ENCODE measurements at places on chromosomes 16 and 17.

DNA sequence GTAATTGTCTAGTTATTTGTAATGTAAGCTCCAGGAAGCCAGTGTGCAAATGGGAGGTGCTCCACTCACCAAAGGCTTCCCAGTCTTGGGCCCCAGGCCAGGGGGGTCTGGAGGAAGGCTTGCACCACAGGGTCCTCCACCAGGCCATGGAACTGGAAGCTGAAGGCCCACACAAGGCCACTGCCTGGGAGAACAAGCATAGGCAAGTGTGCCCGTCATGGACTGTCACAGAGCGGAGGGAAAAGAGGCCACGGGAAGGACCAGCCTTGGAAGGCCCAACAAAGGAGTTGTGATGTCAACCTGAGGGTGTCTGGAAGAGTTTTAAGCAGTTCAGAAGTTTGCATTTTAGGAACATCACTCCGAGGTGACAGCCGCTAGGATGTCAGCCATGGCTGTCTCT, 3.0 kb upstream of the SRRM2 start:
- no peak for DNase-seq

DNA sequence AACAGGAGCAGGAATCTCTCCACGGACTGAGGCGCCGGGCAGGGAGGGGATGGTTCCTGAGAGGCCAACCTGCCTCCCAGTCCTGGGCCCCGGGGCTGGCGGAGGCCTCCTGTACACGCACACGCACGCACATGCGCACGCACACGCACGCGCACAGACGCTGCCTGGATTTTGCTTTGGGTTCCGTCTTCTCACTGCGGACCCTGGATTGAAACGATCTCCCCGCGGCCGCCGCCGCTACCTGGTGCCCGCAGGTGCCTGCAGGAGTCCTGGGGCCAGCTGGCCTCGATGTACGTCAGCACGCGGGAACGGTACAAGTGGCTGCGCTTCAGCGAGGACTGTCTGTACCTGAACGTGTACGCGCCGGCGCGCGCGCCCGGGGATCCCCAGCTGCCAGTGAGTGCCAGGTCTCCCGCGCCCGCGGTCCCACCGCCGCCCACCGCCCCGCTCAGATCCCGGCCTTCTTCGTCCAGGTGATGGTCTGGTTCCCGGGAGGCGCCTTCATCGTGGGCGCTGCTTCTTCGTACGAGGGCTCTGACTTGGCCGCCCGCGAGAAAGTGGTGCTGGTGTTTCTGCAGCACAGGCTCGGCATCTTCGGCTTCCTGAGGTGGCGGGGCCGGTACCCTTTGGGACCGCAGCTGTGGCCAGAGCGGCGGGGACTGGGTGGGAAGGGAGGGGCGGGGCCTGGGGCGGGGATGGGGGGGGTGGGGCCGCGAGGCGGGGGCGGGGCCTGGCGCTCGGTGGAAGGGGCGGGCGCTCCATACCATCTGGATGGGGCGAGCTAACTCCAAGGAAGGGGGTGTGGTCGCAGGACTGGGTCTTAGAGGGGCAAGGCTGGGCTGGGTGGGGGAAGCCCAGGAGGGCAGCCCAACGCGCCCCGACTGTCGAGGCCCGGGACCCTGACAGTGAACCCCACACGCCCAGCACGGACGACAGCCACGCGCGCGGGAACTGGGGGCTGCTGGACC, 12.3 kb downstream of the CES4A start:
- DNase-seq, result peak; percentile 22

GRCh38 chr17:42459801-42460281, 1.2 kb downstream of the ATP6V0A1 start:
- no peak for DNase-seq

GRCh38 chr17:79244665-79245064, 170.0 kb downstream of the ENGASE start:
- DNase-seq, result no peak

DNA sequence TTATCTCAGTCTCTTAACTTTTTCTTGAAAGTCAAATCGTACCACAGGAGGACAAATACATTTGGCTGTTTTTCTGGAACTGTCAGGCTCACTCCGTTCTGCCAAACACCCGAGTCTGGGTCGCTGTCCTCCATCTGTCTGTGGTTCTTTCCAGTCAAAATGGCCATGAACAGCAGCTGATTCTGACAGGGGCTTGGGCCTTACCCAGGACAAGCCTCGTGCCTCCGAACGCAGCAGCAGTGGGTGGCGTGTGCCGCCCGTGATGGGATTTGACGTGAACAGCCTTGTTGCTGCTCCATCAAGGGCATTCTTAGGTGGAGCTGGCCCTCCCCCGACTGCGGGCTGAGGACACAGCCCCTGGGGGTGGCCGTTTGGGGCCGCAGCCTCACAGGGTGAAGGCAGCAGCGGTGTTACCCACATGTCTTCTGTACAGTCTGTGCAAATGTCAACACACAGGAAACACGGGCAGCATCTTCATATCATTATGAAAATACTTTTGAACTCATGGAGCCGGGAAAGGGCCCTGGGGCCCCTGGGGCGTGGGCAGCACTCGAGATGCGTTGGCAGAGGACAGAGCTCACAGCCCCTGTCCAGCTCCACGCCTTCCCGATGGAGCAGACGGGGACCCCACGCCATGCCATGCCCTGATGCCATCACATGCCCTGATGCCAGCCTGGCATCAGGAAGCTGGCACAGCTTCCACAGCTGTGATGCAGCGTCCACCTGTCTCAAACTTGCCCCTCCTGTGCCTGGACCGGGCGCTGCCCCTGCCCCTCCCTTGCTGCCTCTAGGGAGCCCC, 8.6 kb upstream of the ACSF3 start:
- DNase-seq, result no peak

GRCh38 chr17:42251115-42251514, 25.1 kb downstream of the STAT5B start:
- no peak for DNase-seq

- peak; percentile 38 for DNase-seq
Observed at GRCh38 chr16:22318690-22319358, 21.6 kb downstream of the POLR3E start.

DNA sequence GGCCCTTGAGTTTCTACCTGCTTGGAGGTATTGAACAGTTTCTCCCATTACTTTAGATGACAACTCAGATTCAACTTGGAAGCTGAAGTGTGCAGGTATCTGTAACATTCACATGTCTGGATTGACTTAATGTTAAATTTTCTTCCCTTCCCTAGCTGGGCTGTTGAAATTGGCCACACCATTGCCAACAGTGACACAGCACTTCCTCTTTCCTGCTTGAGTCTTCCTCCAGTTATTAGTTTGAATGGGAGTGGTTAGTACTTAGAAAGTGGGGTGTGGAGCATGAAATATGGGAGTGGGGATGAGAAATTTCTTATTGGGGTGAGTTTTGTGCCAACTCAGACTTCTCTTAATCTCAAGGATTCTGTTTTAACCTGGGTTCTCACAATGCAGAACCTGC, 454.9 kb downstream of the KCNJ2 start:
- no peak for DNase-seq

DNA sequence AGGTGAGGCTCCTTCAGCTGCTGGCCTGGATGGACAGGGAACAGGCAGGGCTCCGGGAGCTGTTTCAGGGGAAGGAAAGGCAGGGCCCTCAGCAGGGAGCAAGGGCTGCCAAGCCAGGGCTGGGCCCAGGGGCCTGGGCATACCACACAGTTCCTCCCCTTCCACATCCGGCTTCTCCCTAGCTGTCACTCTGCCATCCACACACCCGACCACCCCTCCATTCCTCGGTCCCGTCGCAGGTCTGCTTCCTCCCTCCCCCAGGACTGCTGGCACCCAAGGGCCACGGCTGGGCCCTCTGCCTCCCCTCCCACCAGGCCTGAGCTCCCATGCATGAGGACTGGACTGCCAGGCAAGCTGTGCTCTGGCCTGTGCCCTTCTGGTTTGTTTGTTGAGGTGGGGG, 24.0 kb downstream of the CDIP1 start:
- no peak for DNase-seq

DNA sequence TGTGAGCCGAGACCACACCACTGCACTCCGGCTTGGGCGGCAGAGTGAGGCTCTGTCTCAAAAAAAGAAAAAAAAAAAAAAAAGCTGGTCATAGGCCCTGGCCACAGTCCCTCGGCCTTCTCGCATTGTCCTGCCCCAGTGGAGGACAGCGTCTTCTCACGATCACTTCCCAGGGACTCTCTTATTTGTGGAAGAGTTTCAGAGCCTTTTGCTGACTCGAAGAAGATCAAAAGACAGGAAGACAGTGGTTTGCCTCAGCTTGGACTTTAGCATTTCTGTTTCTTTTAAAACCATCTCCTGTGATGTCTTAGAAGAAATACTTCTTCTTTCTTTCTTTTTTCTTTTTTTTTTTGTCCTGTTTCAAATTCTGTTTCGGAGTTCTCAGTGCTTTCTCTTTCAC, 210.0 kb downstream of the FTO start:
- DNase-seq, result no peak

- DNase-seq, result no peak
Observed at GRCh38 chr17:43758086-43758485, 505 bp downstream of the SOST start.

- DNase-seq, result no peak
Observed at GRCh38 chr16:11692171-11692570, 23.9 kb downstream of the SNN start.

DNA sequence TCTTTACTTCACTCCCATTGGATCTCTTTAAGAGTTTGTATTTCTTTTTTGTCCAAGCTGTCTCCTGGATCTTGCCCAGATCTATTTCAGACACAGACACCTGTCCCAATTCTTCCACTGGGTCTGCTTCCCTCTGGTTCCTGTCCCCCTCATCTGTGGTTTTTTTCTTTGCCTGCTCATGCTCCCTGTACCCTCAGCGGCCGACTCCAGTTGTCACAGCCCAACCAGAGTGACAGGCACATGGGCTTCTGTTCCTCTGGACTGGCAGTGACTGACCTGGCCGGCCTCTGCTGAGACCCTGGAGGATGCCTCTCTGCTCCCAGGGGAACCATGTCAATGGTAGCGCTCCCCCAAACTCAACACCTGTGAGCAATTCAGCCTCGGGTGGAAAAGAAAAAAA, 142.6 kb downstream of the WSCD1 start:
- DNase-seq, result no peak

DNA sequence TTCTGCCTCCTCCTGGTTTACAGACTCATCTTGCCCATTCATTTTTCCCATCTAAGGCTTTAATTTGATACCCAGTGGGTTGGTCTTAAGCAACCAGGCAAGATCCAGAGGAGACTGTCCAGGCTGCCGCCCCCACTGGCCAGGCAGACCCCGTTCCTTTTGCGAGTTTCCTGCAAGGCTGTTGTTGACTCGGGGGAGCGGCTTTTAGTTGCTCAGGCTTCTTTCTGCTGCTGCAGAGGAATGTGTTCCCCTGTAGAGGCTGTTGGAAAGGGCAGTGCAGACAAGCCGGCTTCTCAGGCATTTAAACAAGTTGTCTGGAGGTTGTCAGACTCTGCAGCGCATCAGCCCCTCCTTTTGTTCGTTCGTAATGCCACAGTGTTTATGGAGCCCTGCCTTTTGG, 231.2 kb downstream of the PRKCA start:
- DNase-seq, result no peak

- no peak for DNase-seq
Observed at GRCh38 chr17:81207610-81208581, 14.9 kb downstream of the CEP131 start.

GRCh38 chr16:84341528-84342295, 26.6 kb upstream of the ATP2C2 start:
- no peak for DNase-seq

GRCh38 chr17:40373324-40373723, 8.8 kb upstream of the GJD3 start:
- DNase-seq, result no peak

- no peak for DNase-seq
Observed at GRCh38 chr17:9810100-9810949, 11.6 kb downstream of the GSG1L2 start.

DNA sequence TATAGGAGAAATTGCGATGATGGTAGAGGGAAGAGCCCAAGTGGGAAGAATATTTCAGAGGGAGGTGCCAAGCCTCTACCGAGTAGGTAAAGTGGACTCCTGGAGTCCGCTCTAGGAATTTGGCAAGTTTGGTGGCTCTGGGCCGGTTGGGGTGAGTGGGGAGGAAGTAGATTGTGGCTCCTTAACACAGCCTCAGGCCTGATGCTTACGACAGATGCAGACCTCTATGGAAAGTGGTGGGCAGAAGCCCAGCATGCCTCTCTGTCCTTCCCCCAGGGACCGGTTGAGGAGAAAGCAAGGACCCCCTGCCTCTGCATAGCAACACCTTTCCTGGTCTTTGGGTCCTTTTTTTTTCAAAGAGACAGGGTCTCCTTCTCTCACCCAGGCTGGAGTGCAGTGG, 55.9 kb upstream of the SIAH1 start:
- no peak for DNase-seq

GRCh38 chr17:17852930-17853329, 16.1 kb upstream of the SREBF1 start:
- no peak for DNase-seq

GRCh38 chr17:28279411-28279810, 39.6 kb upstream of the TMEM97 start:
- DNase-seq, result no peak

- no peak for DNase-seq
Observed at GRCh38 chr16:50265260-50265659, 1.1 kb upstream of the ADCY7 start.

GRCh38 chr16:11667824-11668622, at the start of gene SNN:
Gene SNN (plus strand): TSS chr16:11668455. CDS start chr16:11676060, 7,605 bp downstream.
- DNase-seq, result peak; percentile 87

- no peak for DNase-seq
Observed at GRCh38 chr16:53183442-53183841, 128.7 kb downstream of the CHD9 start.

GRCh38 chr16:629185-629832, 1.5 kb upstream of the WFIKKN1 start:
- DNase-seq, result no peak

GRCh38 chr16:76157629-76158028, 119.6 kb upstream of the CNTNAP4 start:
- no peak for DNase-seq

DNA sequence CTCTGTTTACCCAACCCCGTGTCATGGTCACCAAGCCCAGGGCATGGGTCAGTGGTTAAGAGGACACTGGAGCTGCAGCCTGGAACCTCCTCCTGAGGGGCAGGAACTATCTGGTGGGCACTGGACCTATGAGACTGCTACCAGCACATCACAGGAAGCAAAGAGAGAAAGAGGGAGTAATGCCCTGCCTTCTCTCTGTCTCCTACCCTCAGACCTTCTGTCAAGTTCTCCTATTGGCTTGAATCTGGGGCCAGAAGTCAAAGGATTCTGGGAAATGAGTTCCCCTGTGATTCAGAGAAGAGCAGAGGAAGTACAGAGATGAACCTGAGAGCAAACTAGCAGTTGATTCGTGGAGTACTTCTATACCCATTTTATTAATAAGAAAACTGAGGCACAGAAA, 123.0 kb upstream of the GNAO1 start:
- no peak for DNase-seq

- no peak for DNase-seq
Observed at GRCh38 chr17:50539762-50540559, 7.0 kb upstream of the SPATA20 start.

GRCh38 chr17:26765860-26766709, 527.8 kb upstream of the WSB1 start:
- DNase-seq, result no peak

GRCh38 chr16:2985893-2986355, 5.7 kb upstream of the PKMYT1 start:
- DNase-seq, result no peak

- no peak for DNase-seq
Observed at GRCh38 chr16:24973809-24974461, 41.2 kb downstream of the ARHGAP17 start.

- no peak for DNase-seq
Observed at GRCh38 chr17:78839235-78839761, 1.3 kb downstream of the USP36 start.
